ENCODE measurements at places on chromosomes 3 and 15.

- no peak for DNase-seq
These were observed 12.9 kb downstream of the SSUH2 start for GRCh38 chr3:8631661-8632060.

DNA sequence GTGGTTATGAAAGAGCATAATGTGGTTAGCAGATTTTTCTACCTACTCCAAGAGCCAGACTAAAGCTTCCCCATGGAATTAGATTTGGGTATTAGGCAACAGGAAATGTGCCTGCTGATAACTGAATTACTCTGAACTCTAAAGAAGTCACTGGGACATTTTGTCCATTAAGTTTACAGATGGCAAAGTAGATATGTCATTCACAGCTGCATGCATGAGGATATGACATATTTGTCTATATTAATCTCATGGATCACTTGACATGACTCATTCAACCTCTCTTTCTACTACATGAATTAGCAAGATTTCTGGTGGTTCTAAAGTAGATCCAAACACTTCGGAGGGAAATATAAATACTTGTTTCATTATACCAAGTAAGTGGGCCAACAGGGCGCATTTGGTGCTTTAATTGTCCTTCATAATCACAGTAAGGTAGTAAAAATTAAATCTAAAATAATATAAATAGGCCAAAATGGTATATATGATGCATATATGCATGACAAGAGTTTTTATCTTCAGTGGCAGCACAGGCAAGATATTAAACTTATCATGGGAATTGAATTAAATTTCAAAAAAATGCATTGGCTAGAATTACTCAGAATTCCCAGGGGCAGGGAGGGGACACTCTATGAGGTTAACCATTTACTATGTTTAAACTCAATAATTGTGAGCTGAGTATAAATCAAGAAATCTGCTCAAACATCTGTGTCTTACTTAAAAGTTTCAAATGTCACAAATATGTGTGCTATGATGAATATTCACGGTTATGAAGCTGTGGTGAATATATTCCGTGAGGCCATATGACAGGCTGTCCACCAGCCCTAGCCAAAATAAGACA is 365.3 kb upstream of the KCNMB2 start:
- no peak for DNase-seq

- no peak for DNase-seq
These were observed 338.5 kb upstream of the UMPS start for GRCh38 chr3:124391774-124392173.

DNA sequence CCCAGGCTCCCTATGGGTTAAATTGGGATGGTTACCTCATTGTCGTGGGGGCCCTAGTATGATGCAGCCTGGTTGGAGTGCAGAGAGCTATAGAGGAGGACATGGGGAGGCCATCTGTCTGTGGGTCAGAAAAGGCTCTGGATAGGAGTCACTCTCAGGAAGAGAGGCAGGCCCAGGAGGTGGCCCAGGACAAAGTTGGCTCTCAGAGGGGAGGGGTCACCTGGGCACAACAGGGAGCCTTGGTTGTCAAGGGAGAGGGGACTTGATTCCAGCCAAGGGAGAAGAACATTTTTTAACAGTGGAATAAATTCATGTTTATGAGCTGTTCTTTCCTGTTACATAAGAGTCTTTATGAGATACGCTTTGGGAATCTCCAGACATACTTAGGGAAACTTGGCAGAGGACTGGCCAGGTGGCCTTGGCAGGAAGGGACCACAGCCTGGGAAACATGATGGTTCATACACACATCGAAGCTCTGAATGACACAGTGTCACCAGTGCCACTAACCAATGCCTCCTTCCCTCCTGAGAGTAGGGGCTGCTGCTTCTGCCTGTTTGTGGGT is 27.5 kb upstream of the LCTL start:
- DNase-seq: no peak

- DNase-seq: no peak
These were observed 105.1 kb upstream of the GALNT15 start for GRCh38 chr3:16069149-16069922.

DNA sequence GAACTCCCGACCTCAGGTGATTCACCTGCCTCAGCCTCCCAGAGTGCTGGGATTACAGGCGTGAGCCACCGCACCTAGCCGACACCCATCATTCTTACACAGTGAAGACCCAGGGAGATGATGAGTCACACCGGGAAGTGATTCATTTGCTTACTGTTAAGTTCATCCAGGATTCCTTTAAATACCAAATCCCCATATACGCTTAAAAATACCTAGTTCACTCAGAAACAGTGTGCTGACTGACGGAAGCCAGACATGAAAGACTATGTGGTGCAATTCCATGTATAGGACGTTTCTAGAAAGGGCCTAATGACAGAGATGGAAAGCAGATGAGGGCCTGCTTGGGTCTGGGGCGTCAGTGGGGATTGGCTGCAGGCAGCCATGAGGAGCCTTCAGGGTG is 75.2 kb downstream of the APBA2 start:
- DNase-seq: no peak

DNA sequence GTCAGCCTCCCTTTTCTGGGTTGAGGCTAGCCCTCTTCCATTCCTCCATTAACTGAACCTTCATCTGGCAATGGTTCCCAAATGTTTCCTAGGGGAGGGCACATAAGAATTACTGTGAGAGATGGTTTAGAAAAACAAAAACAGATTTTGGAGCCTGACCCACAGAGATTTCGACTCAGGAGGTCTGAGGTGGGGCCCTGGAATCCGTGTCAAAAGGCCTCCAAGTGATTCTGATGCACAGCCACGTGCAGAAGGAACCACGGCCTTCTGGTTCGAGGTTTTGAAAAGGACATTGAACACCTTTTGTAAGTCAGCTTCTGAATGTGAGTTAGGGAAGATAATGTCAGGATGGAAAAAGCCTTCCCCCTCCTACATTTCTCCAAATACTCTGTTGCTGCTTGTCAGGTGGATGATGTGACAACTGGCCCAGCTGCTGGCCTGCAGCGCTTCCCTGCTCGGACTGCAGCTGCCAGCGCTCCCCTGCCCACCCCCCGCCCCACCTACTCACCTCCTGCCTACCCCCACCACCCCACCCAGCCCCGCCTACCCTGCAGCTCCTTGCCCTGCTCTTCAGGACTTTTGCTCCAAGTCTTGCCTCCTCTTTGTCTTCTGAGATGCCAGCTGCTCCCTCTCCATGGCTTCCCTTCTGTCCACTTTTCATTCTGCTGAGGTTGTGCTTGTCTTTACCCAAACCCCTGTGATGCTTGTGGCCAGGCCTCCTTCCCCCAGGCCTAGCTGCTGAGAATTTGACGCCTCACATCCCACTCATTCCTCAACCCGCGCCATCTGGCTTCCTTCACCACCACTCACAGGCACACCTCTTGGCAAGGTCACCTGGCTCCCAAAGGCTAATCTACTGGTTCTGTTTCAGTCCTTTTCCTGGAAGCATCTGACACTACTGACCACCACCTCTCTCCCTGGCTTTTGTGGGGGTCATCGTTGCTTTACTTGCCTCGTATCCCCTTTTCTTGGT is 6.6 kb downstream of the EHD4 start:
- no peak for DNase-seq

DNA sequence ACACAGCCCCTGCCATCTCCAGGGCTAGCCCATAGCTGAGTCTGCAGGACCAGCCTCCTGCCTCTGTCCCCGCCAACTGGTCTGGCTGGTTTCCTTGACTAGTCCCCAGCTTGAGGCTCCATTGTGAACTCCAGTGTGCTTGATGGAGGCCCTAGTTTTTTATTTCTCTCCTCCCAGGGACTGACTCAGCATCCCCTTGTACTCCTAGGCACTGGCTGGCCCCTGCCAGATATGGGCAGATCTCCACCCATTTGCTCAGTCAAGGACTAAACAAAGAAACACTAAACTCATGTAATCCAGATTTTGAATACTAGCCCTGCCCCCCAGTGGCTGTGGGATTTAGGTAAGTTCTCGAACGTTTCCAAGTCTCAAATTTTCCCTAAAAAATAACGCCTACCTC is 415.4 kb upstream of the RORA start:
- DNase-seq: no peak

GRCh38 chr15:85831415-85832113 is 36.8 kb upstream of the KLHL25 start:
- DNase-seq: peak; percentile 65

DNA sequence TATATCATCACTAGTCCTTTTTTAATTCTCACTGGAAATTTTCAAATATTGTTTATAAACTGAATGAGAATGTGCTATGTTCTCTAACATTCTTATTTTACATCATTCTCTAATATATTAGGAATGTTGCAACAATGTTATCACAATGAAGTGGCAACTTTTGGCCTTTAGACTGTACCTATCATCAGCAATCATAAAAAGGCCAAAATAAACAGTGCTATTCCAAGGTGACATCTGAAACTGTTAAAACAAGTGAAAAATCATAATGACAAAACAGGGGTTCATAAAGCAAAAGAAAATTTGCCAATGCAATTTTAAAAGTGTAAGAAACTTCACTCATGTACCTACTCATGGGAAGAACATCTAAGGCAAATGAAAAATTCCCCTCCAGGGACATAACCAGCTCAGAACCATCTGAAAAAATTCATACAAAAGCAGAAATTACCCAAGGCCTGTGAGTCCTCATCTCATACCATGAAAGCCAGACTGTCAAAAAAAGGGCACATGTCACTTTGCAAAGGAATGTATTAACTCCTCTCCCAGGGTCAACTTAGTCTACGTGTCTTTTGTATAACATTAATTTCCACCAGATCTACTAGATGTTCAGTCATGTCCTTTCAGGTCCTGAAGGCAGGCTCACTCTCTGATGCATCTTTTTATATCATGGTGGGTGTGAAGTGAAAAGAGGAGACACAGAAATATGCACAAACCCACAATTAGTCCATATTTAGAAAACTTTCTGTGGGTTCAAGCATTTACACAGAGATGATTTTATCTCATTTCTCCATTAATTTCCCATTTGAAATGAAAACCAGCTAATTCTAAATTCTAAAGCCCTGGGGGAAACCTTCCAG is 211.9 kb downstream of the CBLB start:
- no peak for DNase-seq

GRCh38 chr15:43107751-43108150 is 1.9 kb upstream of the UBR1 start:
- no peak for DNase-seq

DNA sequence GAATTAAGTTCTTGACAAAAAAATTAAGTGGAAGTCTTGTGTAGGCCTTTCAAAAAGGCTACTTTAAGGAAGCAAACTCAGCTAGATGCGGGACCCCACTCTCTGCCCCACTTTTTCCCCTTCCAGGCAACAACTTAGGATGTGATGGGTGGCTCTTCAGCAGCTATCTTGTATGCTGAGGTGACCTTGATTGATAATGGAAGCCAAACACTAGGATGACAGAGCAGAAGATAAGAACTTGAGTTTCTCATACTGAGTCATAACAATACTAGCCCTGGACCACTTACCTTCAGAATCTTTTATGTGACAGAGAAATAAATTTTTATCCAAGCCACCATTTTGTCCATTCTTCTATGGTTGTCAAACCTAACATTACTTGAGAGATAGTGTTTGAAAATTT is 16.1 kb downstream of the PDCD10 start:
- DNase-seq: no peak

- no peak for DNase-seq
These were observed 40.1 kb upstream of the MUC13 start for GRCh38 chr3:124974691-124975090.

DNA sequence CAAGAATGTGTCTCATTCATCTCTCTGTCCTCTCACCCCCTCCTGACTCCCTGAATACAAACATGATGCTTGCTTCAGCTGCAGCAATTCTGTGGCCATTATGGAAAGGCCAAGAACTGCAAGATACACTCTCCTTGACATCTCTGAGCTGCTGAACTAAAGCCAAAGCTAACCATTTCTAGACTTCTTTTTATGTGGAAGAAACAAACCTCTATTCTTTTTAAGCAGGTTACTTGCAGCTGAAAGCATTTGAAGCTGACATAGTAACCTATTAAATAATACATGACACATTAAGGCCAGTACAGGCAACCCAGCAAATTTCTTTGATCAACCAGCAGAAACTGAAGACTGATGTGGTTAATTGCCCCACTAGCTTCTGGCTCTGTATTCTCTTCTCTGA is 17.5 kb downstream of the FHIT start:
- no peak for DNase-seq

- no peak for DNase-seq
These were observed 54.9 kb upstream of the COL6A6 start for GRCh38 chr3:130462089-130462488.

DNA sequence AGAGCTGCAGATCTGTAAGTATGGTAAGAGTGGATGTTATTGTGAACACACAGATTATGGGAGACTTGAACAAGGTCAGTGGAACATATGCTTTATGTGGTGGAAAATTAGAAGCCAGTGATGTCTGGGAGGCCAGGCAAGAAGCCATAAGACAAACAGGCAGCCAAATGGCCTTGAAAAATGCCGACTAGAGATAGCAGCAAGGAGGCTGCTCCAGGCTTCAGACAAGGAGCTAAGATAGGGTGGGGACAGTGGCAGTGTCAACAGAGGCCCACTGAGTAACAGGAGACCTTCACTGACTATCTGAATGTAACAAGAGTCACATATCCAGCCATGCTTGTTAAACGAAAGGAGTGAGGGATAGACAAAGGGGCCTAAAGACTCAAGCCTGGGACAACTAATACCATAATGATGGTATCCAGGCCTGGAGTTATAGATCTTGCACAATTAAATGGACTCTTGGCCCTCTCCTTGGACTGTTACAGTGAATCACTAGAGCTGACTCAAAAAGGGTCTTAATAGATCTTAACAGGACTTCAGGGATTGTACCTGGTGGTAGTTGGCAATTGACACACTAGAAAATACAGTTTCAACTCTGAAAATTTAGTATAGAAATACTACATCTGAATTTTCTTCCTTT is 50.6 kb downstream of the CFAP20DC start:
- DNase-seq: no peak

GRCh38 chr3:130093741-130094391 is 12.2 kb downstream of the ALG1L2 start:
- DNase-seq: no peak

- DNase-seq: no peak
These were observed 60.3 kb downstream of the MORC1 start for GRCh38 chr3:109057616-109058015.

DNA sequence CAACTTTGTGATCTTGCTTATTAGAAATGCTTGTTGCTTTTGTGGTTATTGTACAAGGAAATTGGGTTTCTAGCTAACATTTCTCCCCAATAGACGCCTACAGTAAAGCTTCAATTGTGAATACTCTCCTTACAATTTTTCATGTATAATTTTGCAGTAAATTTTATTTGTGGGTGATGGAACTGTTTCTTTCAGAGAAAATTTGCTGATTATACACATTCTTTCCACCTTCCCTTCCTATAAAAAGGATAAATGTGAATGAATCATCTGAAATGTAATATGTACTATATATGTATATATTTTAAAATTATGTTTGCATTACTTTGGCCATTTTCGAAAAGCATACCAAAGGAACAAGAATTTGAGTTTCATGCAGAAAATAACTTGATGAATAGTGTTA is 162.7 kb upstream of the CRBN start:
- DNase-seq: no peak

Data from NCI-H1694 (cell line).